ENCODE measurements at places on chromosomes 7 and 10.

DNA sequence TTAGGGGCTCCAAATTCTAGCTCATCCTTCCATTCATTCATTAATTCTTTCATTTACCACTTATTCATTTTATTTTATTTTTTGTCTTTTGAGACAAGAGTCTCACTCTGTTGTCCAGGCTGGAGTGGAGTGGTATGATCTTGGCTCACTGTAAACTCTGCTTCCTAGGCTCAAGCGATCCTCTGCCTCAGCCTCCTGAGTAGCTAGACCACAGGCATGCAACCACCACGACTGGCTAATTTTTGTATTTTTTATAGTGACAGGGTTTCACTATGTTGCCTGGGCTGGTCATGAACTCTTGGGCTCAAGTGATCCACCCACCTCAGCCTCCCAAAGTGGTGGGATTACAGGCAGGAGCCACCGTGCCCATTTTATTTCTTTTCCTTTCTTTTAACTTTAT is 31.6 kb downstream of the FGF8 start:
- no peak for DNase-seq

DNA sequence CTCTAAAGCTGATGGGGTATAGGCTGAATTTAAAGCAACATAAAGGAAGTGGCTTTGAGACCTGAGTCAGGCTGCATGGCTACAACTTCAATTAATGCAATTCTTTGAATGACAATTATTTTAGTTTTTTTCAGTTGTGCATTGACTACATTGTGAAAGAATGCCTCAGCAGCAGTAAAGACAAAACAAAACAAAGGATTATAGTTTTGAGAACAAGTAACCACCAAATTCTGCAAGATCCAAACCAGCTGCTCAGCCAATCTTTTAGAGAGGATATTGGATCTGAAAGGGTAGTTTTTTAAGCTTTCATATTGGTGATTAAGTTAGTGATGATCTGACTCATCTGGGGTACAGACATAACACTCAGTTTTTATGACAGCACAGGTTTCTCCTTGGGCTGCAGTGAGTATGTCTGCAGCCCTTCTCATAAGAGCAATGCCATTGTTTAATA is 40.6 kb upstream of the ABCA13 start:
- no peak for DNase-seq

GRCh38 chr10:110044681-110045080 is 36.9 kb downstream of the ADD3 start:
- DNase-seq = no peak

GRCh38 chr10:102763037-102763607 is 19.4 kb downstream of the WBP1L start:
- no peak for DNase-seq

GRCh38 chr7:85103962-85104361 is 82.9 kb downstream of the SEMA3D start:
- no peak for DNase-seq

GRCh38 chr10:80412486-80412885 is 4.1 kb downstream of the PRXL2A start:
- peak; percentile 51 for DNase-seq

DNA sequence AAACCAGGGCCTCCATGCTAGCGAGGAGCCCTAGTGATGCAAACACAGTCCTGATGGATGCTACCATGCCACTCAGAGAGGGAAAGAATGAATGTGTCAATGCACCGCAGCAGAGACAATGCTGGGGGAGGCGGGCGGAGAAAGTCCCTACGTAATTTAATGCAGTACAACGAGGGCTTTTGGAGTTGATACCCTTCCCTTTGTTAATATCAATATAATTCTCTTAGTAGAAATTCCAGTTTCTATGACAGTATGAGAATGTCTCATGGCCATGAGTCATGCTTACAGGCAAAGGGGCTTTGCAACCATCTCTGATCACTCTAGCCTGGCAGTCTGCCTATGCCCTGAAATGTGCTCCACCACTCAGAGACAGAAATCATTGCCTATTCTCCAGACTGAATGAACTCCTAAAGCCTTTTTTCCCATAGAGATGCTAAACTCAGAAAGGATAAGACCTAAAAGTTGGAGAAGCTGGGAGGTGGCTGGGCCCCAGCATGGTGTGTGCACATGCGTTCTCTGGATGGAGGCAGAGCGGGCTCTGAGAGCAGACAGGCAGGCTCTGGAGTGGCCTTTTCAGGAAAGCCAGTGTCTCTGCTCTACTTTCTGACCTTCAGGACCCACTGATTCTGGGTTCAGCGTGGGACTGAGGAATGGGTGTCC is 20.3 kb upstream of the GIMAP2 start:
- DNase-seq = peak; percentile 58

DNA sequence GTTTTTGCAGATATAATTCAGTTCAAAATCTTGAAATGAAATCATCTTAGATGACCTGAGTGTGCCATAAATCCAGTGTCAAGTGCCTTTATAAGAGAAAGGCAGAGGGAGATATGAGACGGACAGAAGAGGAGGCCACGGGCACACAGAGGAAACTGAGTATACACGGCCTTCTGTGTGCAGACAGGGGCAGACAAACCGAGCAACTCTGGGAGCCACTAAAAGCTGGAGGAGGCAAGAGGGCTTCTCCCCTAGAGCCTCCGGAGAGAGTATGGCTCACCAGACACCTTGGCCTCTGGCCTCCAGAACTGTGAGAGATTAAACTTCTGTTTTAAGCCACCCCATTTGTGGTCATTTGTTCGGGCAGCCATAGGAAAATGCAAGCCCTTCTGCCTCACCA is 12.6 kb downstream of the TSPAN15 start:
- DNase-seq = no peak

- no peak for DNase-seq
These were observed 387.5 kb upstream of the GALNT17 start for GRCh38 chr7:70744492-70744891.

DNA sequence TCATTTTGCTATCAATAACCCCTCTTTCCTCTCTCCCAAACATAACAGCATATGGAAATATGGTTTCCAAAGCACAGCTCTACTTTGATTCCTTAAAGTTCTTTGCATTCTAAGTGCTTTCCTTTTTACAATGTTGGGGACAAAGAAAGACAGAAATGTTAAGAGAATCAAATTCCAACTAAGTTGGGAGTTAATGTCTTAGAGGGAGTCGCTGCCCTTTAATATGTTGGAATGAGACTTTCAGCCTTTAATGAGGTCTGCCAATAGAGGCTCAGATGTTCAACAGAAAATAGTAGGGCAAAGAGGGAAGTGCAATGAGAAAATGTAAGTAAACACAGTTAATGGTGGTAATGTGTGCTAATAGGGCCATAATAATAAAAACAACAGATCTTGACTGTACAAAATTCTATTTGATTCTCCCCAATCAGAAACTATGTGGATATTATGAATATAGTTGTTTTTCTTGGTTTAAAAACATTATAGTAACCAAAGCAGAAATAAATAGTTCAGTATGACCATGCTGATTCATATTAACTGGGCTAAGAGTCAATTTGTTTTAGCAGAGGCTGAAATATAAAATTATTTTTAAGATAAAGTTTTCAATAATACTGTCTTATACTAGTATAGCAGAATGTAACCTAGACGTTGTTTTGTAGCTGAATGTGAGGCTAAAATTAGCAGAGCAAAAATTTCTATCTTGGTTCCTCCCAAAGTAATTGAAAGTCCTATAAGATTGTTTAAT is 10.3 kb downstream of the HYCC1 start:
- no peak for DNase-seq

DNA sequence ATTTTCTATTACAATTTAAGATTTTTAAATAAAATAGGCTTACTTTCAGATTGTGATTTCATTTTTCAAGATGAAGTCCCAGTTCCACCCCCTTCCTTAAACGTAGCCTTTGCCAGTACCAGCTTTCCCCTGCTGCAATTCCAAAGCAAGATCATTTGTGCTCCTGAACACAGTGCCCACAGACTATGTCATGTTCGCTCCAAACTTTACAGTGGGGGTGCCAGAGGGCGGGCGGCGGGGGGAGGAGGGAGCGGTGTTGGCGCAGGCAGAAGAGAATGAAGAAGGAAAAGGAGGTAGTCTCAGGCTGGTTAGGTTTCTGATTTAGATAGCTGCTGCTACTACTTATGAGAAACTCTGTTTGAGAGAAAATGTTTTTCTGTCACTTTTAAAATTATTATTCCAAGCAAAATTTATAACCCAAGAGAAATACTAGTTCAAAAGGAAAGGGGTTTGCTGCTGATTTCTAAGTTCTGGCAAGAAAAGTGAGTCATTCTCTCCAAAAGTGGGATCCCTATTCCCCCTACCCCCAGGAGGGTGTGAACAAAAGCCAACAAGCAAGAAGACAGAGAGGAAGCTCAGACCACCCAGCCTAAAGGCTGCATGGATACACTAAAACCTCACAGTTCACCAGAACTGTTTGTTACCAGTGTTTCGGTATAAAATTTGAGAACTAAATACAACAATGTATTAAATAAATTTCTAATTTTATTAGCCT is 109.6 kb downstream of the SRPK2 start:
- DNase-seq = no peak

DNA sequence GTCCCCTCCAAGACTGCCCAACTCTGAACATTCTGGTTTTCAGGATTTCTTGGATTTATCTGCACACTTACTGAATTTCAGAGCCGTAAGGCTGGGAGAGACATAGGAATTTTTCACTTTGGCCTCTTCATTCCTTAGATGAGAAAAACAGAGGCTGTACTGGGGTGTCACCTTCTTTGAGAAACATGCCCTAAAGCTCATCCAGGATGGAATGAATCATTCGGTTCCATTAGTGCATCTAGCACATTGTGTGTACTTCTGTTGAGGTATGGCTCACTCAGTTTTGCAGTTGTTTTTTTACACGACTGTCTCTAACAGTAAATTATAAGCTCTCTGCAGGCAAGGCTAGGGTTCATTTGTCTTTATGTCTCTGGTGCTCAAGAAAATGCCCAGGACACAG is 383.4 kb downstream of the GATA3 start:
- DNase-seq = no peak

DNA sequence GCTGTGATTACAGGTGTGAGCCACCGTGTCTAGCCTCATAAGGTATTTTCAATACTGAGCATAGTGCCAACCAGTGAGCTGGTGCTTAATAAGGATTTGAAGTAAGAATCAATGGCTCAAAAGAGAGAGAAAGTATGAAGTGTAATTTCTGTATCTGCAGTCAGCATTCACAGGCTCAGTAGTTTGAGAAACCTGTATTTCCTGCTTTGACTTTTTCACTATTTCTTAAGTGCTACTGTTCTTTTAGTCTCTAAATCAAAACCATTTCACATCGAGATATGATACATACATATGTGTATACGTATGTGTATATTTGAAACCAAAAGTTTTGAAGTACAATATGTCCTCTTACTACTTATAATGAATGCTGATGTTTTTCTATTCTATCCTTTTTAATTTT is 189.9 kb downstream of the PPP1R9A start:
- DNase-seq = no peak

- no peak for DNase-seq
These were observed 14.2 kb upstream of the ZNF107 start for GRCh38 chr7:64651632-64652165.

DNA sequence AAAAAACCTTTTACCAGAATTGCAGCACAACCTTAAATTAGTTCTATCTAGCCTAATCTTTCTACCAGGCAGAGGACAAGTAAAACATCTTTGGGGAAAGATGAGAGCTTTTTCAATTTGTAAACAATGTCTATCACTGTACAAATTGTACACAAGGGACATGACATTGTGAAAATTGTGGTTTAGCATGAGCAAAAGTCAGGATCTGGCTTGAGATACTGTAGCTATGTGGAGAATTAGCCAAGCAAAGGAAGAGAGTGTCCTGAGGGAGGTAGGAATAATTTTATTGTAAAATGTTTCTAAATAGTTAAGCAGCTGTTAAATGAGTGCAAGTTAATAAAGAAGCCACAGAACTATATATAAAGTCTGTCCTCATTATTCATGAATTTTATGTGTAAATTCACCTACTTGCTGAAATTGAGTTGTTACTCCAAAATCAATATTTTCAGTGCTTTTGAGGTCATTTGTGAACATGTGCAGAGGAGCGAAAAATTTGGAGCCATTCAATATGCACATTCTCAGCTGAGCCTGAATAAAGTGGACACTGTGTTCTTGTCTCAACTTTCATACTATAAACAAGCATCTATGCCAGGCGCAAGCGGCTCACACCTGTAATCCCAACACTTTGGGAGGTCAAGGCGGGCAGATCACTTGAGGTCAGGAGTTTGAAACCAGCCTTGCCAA is 42.8 kb upstream of the POM121L12 start:
- DNase-seq = no peak

GRCh38 chr10:37865957-37866803 is 8.8 kb upstream of the ZNF248 start:
- DNase-seq = no peak

DNA sequence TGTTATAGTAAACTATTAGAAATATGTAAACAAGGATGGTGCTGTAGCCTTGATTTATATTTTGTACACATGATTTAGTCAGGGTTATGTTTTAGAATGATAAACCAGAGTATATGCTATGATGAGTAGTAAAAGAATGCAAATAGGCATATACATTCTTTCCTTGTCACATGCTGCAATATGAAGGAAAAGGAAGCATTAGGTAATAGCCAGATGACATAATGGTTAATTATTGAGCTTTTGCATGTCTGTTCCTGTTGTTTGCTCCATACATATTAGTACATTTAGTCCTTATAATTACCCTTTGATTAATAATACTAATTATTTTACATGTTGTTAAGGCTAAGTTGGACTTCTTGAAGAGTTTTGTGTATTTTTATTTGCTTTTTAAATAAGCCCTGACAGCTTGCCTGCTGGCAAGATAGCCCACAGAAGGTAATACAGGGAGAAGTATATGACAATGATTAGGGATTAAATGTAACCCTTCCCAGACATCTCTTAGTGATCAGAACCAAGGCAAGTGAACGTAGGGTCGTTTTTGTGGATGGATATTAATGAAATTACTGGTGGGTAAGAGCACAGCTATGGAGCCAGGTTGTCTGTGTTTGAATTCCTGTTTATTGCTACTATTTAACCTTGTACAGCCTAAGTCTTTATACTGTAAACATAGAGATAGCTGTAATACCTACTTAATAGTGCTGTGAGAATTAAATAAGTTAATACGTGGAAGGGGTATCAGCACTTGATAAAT is 68.4 kb downstream of the PHTF2 start:
- peak; percentile 48 for DNase-seq

DNA sequence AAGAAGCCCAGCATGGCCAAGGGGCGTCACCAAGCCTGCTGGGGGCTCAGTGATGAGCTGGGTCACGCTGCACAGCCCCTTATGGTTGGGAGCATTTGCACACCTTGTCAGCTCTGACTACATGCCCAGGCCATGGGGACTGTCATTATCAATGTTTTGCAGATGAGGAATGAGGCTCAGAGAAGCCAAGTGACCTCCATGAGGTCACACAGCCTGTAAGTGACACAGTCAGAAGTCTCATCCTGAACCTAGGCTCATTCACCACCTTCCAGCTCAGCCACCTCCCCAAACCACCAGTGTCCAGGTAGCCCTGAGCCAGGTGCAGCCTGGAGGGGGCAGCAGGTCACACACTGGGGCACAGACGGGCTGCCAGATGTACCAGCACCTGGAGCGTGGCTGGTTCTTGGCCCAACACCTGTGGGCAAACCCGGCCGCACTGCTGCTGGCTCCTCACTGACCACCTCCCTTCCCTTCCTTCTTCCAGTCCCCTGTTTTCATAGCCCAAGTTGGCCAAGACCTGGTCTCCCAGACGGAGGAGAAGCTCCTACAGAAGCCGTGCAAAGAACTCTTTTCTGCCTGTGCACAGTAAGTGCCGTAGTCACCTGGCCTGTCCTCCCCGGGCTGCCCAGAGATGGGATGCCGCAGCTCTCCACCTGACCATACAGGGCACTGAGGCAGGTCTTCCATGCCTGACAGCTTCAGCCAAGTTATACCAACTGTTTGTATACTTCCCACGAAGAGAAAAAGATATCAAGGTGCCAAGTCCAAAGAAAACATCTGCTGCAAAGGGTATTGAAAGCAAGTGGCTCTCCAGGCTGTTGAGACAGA is 119.6 kb downstream of the RGS10 start:
- DNase-seq = no peak

Data from suppressor macrophage treated with lipopolysaccharide for 4 hours (primary cell).